ENCODE measurements at places on chromosomes 3 and 15.
A peak's percentile ranks its signal among the peaks of the same experiment; 100 is the strongest.

DNA sequence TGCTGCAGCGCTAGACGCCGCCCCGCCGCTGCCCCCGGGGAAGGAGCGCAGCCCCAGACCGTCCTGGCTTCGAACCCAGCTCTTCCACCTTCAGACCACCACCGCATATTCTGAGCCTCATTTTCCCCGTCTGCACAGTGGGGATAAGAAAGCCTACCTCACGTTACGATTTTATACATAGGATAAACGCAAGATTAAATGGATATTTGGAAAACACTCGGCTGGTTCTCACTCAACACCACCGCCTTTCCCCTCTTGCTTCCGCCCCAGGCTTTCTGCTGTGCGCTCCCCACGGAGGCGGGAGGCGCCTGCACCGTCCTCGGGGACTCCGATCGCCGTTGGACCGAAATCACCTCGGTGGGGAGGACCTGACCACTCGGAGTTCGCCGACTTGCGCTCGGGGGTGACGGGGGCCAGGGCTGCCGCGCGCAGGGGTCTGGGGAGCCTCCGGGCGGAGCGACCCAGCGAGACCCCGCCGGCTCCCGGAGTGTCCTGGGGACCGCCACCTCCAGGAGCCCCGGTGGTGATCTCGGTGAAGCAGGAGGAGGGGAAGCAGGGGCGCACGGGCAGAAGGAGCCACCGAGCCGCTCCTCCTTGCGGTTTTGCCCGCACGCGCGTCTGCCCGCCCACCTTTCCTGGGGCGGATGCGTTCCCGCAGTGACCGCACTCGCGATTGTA, 4.0 kb downstream of the FBXL22 start:
- no peak for DNase-seq

DNA sequence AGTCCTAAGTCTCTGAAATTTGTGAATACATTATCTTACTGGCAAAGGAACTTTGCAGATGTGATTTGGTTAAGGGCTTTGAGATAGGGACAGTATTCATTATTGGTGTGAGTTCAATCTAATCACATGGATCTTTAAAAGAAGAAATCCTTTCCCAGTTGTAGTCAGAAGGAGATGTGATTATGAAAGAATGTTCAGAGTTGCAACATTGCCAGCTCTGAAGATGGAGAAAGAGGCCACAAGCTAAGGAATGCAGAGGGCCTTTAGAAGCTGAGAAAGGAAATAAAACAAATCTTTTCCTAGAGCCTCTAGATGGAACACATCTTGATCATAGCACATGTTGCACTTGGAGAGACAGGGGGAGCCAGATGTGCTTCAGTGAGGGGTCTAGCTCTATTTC, 27.7 kb upstream of the SIAH2 start:
- no peak for DNase-seq

- DNase-seq, result no peak
These were observed 1.1 kb upstream of the HAPLN3 start for GRCh38 chr15:88896333-88897033.

DNA sequence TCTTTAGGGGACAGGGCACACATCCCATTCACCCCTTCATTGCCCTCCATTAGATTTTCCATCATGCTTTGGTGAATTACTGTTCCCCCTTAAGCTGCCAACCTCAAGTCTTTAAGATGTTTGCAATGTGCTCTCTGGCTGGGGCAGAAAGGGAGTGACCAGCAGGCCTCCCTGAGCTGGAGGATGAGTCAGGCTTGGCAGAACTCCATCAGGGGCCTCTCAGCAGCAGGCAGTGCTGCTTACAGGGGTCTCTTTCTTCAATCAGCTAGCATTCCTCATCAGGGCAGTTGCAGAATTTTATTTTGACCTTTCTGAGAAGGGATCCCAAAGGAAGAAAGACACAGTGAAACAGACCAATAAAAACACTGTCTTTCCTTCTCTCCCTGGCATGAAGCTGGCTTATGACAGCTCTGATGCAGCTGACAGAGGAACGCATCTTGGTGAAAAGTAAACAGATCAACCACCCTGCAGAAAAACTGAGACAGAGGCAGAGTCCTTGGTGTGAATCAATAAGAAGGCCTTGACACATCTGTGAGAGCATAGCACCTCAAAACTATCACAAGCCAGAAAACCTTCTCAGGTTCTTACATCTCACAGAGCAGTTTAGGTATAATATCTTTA, 88.7 kb upstream of the MRPL3 start:
- no peak for DNase-seq

- no peak for DNase-seq
These were observed 78.4 kb downstream of the RFX7 start for GRCh38 chr15:56165234-56165633.

DNA sequence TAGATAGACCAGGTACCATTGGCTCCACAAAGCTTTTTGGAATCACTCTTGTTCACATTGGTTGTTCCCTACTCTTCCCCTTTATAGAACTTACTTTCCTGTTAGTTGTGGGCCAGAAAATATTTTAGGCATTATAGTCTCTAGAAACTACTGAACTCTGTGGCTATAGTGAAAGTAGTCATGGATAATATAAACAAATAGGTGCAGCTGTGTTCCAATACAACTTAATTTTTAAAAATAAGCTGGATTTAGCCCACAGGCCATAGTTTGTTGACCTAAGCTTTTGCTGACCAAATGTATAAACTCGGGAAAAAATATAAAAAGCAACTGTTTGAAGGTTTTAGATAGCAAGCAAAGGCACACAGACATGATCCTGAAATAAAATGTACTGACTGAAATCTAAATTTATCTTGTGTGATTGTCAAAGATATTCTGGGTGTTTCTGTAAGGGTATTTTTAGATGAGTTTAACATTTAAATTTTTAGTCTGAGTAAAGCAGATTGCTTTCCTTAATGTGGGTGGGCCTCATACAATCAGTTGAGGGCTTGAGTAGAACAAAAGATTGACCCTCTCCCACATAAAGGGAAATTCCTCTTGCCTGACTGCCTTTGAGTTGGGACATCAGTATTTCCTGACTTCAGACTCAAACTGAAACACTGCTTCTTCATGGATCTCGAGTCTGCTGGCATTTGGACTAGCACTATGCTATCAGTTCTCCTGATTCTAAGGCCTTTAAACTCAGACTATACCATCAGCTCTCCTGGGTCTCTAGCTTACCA, 13.2 kb downstream of the IQCB1 start:
- no peak for DNase-seq

GRCh38 chr3:186824430-186825139, 17.9 kb upstream of the ADIPOQ start:
- DNase-seq, result peak; percentile 22

DNA sequence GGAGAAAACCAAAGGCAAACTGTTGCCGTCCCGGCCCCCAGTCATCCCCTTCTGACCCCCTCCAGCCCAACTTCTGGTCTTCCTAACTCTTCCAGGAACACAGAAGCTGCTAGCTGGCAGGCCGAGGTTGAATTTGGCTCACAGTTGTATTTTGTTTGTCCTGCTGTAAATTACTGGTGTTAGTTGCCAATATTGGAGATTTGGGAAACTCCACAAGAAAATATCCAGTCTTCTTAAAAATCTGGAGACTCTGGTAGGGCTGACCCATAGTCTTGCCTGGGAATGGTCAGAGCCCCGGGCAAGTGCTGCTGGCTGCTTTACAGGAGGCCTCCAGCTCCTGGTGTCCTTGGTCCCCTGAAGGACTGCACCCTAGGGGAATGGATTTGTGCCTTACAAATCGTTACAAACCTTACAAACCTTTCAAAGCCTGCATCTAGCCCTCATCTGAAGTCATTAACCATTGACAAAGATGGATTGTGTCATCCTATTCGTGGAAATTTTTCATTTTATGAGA, 112.0 kb upstream of the MCTP2 start:
- DNase-seq, result no peak

GRCh38 chr3:160449636-160450598, at the start of gene TRIM59:
Gene TRIM59 (minus strand): TSS chr3:160449786. CDS start chr3:160439183, 10,603 bp downstream.
- no peak for DNase-seq

DNA sequence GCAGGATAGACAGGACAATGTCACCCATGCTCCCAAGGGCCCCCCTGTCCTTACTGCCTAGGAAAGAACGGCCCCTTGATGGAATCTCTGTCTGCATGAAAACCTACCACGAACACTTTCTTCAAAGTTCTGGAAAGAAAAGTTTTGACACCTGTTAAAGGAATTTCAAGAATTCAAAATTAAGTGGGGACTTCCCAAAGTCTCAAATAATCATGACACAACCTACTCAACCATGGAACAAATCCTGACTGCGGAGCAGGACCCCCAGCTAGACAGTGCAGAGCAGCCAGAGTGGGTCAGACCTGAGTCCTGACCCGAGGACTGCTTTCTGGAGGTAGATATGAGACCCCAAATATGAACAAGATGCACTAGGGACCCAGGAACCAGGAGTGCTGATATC, 245.3 kb upstream of the NSMCE3 start:
- DNase-seq, result no peak

DNA sequence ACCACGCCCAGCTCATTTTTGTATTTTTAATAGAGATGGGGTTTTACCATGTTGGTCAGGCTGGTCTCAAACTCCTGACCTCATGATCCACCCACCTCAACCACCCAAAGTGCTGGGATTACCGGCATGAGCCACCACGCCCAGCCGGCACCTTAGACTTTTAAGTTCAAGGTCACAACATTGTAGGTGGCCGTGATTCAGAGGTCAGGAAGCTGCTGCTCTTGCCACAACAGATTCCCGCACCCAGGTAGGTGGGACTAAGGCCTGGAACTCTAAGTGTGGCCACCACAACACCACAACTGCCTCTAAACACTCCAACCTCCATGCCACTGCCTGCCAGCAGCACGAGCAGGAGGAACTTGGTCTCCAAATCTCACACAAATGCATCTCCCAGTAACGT, 196.8 kb downstream of the STT3B start:
- no peak for DNase-seq

DNA sequence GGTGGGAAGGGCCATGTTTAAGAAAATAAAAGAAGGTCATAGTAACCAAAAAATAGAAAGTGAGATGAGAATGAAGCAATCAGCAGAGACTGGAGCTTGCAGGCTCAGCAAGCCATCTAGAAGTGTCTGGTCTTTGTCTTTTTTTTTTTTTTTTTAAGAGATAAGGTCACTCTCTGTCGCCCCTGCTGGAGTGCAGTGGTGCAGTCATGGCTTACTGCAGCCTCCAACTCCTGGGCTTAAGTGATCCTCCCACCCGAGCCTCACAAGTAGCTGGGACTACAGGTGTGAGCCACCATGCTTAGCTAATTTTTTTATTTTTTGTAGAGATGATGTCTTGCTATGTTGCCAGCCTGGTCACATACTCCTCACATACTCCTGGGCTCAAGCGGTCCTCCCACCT, 36.2 kb downstream of the GXYLT2 start:
- no peak for DNase-seq

DNA sequence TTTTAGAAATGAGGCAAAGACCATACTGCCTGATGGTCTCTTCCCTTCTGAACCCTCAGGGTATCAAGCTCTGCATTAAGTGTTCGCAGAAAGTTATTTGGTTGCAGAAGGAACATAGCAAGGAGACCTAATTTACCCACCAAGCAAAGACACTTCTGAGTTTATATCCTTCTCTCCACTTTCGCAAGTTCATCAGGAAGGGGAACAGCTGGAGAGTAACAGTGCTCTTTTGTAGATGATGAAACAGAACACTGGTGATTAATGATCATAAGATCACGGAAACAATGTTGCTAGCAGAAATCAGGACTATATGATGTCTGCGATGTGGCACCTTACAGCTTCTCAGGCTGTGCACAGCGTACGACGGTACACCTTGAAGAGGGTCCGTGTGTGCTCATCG, 62.1 kb downstream of the NCEH1 start:
- DNase-seq, result no peak

GRCh38 chr15:101042320-101042719, 123.2 kb downstream of the LRRK1 start:
- DNase-seq, result no peak

GRCh38 chr3:71662056-71662455, 63.1 kb downstream of the EIF4E3 start:
- no peak for DNase-seq

Measured in DMS79 (cell line).